Astrocyte of the hippocampus (primary cell): ENCODE measurements at places on chromosomes 4 and X.

DNA sequence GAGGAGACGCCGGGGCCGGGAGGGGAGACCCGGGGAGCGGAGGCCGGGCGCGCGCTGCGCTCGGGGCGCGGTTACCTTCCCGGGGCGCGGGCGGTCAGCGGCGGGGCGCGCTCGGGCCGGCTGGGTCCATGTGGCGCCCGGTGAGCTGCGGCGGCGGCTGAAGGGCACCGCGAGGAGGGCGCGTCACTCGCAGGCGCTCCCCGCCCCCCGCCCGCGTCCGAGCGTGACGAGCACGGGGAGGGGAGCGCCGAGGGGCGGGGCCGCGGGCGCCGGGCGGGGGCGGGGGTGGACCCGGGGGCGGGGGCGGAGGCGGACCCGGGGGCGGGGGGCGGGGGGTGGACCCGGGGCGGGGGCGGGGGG, at the start of gene CPLX1:
Gene CPLX1 (minus strand): TSS at position 159 of the 360 bp plus-strand sequence. CDS start 1,607 bp downstream, outside the sequence.
- peak; percentile 46 for DNase-seq

DNA sequence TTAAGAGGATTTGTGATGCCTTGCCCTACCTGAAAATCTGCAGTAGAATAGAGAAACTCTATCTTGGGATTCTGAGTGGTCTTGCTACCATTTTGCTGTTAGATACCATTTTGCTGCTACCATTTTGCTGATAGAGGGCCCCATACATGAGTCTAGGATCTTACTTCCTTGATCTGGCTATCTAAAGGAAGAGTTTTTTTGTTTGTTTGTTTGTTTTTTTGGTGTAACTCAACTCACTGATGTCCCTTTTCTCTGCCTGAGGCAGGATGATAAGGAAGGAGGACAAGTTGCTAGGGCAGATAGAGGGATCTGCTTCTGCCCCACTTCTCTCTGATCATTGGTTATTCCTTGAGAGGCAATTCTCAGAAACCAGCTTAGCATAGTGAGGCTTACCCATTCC, 31.0 kb downstream of the XK start:
- DNase-seq = no peak

DNA sequence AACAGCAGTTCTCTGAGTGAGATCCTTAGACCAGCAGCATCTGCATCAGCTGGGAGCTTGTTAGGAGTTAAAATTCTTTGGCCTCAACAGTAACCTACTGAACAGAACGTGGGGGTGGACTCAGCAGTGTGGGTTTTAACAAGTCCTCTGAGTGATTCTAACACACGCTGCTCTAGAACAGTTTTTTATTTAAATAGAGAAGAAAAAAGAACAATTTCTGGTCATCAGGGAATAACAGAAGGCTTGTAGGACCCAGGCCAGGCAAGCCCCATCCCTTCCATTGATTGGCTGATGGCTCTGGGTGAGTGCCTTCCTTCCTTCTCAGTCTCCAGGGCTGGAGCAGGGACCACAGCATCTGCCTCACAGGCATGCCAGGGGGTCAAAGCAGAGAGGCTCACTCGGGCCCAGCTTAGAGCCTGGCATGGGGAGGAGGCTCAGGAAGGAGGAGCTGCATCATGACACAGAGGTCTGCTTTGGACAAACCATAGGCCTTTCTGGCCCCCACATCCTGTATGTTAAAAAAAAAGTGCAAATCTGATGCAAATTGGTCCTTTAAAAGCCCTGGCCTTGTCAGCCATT, 56.7 kb downstream of the JAKMIP1 start:
- no peak for DNase-seq

GRCh38 chrX:10893976-10894375, 217.2 kb upstream of the HCCS start:
- DNase-seq = no peak

DNA sequence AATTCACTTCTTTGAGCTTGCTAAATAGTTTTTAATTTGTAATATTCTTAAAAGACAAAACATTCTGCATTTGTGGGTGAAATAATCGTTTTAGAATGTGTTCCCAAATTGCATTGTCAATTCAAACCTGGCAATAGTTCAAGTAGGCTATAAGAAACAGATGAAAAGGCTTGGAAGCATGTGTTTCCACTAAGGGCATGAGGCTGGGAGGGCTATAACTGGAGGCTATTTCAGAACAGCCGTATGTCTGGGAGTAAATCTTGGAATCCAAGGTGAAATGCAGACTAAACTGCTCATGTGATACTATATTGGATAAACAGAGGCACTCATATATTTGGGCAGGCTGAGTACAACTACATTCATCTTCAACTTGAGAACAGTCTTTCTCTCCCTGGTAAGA, 117.4 kb upstream of the GRPR start:
- DNase-seq = no peak

DNA sequence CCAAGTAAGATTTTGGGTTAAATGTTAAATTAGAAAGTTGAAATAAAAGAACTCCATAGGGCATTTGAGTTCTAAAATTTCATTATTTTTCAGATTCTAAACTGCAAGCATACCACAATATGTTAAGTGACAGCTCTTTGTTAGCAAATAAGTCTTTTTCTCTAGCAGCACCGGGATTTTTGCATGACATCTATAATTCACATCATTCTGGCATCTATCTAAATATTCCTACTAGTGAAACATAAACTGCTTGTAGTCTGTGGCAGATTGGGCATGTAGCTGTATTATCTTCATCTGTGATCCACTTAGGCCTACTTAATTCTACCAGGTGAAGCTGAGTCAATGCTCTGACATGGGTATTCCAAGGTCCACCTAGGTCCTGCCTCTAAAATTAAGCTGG, 32.1 kb upstream of the KLHL13 start:
- no peak for DNase-seq

- DNase-seq = peak; percentile 33
Observed at GRCh38 chrX:25442499-25442898, 426.7 kb upstream of the ARX start.

- no peak for DNase-seq
Observed at GRCh38 chr4:139743027-139743426, 77.4 kb downstream of the MGST2 start.

DNA sequence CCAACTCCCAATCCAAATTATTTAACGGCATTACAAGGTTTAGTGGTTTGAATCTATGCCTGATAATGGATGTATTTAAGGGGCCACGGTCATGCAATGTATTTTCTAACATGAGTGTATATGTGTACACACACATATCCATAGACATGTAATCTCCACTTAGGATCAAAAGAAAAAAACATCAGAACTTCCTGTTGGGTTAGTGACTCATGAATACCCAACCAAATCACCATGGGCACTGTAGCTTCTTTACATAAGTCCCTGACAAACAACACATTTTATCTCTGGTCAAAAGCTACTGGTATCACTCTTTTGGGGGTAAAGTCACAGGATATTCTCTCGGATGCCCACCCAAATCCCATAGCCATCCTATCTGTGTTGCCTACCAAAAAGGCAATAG, 36.5 kb upstream of the TFDP3 start:
- DNase-seq = peak; percentile 23

- no peak for DNase-seq
Observed at GRCh38 chr4:126265888-126266287, 951.1 kb downstream of the FAT4 start.

DNA sequence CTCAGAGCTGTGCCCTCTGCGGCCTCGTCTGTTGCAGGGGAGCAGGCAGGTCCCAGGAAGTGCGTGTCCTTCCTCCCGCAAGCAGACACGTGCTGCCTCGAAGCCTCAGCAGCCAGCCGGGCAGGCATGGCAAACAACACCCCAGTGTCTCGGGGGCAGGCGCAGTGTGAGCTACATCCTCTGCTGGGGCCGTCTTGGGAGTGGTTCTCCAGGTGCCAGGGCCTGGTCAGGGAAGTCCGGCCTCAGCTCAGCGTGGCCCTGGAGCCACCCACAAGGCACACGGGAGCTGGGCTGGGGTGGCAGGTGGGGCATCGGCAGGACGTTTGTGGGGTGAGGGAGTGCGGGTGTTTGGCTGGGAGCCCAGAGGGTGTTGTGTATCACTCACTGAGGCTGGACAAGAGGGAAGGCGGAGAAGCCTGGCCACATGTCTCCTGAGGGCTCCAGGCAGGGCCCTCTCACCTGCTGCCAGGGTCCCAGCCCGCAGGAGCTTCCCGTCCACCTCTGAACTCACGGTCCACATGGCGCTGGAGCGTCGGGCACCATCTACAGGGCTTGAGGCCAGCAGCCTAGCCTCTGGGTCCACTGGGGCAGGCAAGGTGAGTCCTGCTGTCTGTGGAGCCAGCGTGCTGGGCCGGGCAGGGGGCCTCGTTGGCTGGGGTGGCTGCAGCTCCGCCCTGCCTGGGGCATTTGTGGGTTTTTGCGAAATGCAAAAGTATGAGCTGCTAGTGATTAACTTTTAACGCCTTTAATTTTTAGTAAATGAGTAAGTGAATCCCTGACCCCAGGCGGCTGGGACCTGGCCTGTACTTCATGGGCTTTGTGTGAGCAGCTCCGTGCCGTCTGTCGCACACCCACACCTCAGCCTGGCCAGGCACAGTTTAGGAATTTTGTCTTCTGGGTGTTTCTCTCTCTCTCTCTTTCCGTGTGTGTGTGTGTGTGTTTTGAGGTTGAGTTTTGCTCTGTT, 17.3 kb upstream of the UVSSA start:
- DNase-seq = peak; percentile 51

DNA sequence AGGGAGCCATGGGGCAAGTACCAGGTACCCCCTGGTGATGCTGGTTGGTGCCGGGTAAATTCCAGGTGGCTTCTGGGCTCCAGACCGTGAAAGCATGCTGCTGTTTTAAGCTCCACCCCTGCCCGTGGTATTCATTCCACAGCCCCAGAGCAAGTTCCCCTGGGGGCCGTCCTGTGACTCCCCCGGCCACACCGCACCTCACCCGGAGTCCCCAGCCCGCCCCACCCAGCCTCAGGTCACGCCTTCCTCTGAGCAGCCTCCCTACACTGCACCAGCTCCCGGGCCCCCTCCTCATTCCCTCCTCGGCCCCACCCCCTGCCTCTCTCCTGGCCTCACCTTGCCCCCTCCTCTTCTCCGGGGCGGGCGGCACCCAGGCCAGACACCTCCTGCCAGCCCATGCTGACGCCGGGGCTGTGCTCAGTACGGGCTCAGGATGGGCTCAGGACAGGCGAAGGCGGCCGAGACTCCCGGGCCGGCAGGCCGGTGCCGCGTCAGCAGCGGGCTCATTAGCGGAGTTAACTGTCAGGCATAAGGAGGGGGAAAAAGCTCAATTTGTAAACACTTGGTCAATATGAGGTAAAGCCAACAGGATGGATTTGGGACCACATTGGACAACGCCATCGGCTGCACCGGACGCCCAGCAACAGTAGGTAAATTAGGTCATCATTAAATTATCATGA, 127.4 kb downstream of the FAM53A start:
- DNase-seq = no peak

GRCh38 chr4:138765442-138765841, 250.1 kb upstream of the NOCT start:
- DNase-seq = no peak

DNA sequence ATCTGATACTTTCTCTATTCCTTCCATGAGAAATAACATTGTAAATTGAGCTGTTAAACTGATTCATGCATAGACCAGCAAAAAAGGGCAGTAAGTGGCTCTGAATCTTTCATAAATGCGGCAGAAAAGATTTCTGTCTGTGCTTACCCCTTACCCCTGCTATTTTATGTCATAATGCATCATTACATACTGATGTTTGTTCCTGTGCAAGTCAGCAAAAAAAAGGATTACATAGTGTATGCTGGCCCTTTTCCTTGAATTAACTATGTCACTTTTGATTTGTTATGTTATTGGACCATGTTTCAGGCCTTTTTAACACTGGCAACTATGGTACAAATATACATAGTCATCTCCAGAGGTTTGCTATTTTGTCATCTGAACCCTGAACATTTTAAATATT, 2159.7 kb downstream of the PCDH7 start:
- no peak for DNase-seq

GRCh38 chrX:41085878-41086626, 807 bp downstream of the USP9X start:
- DNase-seq = peak; percentile 77

GRCh38 chr4:7419961-7420660, 14.6 kb downstream of the PSAPL1 start:
- no peak for DNase-seq

DNA sequence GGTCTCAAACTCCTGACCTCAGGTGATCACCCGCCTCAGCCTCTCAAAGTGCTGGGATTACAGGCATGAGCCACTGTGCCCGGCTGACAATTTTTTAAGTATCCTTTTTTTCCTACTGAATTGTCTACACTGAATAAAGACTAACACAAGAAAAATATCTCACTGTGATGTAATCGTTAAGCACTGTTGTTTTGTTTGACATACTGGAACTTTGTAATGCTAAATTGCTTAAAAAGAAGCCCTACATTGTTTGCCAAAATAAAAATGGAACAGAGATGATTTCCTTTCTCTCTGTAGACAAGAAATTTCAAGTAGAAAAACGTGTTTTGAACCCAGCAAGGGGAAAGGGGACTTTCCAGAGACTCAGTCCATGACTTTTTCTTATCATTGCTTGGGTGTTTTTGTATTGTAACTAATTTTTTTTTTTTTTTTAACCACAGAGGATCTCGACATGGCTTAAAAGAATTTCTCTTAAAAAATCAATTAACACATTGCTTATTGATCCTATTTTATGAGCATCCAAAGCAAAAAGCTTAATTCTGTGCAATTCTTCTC, 74.9 kb downstream of the TMEM156 start:
- no peak for DNase-seq

GRCh38 chrX:134161162-134161561, 75.8 kb upstream of the CCDC160 start:
- no peak for DNase-seq

GRCh38 chr4:147578051-147578476, 39.1 kb upstream of the TMEM184C start:
- DNase-seq = peak; percentile 87

- DNase-seq = no peak
Observed at GRCh38 chr4:101973361-101973760, 182.8 kb downstream of the BANK1 start.

GRCh38 chrX:71547339-71547738, 14.4 kb downstream of the OGT start:
- DNase-seq = no peak

DNA sequence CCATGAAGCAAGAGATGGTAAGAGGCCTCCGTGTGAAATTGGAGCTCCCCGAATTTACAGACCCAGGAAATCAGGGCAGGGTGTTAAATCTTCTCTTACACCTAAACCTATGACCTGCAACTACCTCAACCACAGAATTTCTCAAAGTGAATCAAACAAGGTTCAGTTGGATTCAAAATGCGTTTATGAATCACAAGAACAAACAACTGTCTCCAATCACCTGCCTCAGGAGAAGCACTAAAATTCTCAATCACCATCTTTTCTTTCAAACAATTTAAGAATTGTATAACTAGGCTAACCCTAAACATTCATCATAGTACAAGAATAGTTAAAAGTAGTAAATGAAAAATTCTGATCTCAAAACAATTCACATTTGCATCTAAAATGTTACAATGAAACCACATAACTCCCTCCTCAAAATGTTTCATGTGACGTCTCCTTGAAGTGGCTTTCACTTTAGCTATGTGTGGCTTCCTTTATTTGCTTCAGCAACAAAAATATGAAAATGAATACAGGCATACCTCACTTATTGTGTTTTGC, 19.2 kb downstream of the PPP3CA start:
- no peak for DNase-seq
